ENCODE measurements at places on chromosomes 7 and 10.

DNA sequence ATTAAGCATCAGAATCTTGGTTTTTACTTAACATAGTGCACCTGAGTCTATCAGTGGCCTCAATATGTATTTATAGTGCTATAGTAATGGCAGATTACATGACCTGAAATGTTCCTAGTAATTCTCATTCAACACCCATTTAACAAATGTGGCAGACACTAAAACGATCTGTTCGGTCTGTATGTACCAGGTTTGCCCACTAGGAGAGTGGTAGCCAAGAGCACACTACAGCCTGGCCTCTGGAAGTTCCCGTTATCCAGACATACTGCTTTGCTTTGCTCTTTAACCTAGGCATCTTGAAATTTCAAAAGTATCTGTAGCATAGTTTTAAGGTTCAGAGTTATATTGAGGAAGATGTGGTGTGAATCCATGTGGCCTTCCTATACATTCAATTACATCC lies 395.7 kb upstream of the NRG3 start:
- DNase-seq = no peak

- DNase-seq = no peak
These were observed 7.7 kb downstream of the GHRHR start for GRCh38 chr7:30971440-30971839.

DNA sequence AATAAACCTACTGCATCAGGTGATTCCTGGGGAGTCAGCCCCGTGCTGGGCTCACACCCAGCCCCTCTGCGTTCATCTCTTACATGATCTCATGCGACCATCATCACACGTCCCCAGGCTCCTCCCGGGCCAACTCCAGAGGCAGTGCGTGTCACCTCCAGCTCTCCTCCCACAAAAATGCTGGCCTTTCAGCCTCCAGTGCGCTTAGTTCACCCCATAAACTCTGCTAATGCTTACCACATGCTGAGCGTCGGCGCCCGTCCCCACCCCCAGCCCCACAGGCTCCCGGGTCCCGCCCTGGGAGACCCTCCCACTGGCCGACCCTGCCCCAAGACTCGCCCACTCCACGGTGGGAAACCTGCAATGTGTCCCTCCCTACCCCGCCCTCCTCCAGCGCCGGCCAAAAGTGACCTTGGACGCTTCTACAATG lies 816 bp upstream of the SDK1 start:
- DNase-seq = no peak

DNA sequence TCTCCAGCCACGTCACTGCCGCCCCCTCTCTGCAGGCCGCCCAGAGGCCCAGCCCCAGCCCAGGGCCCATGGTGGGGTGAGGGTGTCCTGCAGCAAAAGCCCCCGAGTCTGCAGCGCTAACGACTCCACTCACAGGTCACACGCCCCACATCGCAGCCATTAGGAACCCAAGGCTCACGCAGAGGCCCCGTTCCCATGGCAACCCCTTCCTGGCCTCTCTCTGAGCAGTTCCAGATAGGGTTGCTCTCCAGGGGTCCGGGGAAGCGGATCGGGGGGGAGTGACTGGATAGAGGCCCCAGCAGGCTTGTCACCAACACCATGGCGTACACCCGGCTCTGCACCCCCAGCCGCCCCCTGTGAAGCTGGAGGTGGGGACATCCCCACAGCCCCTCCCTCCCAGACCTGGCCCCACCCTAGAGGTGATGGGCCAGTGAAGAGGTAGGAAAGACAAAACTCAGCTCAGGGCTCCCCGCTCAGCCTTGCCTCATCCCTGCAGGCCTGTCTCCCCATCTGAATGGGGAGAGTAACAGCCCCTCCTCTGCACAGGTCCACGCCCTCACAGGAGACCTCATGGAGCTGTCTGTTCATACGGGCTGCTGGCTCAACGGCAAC lies 41.2 kb downstream of the TNRC18 start:
- DNase-seq = no peak

DNA sequence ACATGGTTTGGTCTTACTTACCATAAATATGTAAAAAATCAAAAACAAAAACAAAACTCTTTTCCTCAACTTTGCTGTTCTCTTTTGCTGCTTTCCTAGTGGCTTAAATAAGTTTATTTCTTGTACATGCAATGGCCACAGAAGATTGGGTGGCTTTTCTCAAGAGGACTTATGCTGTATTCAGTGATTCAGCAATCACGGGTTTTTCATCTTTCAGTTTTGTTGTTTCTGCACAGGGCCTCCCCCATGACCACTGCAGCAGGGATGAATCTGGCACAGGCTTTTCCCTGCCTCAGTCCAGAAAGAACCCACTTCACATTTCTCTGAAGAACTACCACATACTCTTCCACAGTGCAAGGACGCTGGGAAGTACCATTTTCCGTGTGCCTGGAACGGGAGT lies 355.0 kb downstream of the RNLS start:
- DNase-seq = no peak

- no peak for DNase-seq
These were observed 10.0 kb upstream of the IFIT5 start for GRCh38 chr10:89404104-89405047.

GRCh38 chr7:108650467-108650866 lies 80.8 kb downstream of the DNAJB9 start:
- DNase-seq = no peak

GRCh38 chr7:49840751-49841405 lies 67.4 kb downstream of the VWC2 start:
- no peak for DNase-seq

GRCh38 chr7:93910076-93910994 lies 4.0 kb downstream of the GNGT1 start:
- DNase-seq = no peak

- no peak for DNase-seq
These were observed 122.8 kb downstream of the PRLHR start for GRCh38 chr10:118472415-118473304.

DNA sequence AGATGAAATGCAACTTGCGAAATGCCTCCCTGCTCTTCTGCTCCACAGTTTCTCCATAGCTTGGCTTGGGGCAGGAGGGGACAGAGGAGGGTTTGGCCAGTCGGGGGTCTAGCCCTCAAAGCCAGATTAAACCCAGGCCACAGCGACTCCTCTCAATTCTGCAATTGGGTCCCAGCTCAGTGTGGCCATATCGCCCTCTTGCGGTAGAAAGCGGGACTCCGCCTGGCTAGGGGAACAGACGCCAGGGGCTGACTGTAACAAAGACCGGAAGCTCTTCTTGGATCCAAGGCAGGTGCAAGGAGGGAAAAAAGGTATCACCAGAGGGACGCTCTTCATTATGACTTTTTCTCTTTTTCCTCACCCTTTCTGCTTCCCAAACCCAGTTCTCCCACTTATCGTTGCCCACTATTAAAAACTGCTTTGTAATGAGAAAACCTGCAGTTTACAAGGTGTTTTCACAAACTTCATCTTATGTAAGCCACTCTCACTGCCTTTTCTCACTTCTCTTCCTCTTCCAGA lies 36.6 kb upstream of the TNPO3 start:
- DNase-seq = peak; percentile 89

- no peak for DNase-seq
These were observed 195.4 kb downstream of the SKIDA1 start for GRCh38 chr10:21329995-21330627.

GRCh38 chr10:24382979-24383663 lies 174.2 kb downstream of the KIAA1217 start:
- DNase-seq = no peak

GRCh38 chr10:78286186-78286585 lies 252.5 kb downstream of the RPS24 start:
- no peak for DNase-seq

DNA sequence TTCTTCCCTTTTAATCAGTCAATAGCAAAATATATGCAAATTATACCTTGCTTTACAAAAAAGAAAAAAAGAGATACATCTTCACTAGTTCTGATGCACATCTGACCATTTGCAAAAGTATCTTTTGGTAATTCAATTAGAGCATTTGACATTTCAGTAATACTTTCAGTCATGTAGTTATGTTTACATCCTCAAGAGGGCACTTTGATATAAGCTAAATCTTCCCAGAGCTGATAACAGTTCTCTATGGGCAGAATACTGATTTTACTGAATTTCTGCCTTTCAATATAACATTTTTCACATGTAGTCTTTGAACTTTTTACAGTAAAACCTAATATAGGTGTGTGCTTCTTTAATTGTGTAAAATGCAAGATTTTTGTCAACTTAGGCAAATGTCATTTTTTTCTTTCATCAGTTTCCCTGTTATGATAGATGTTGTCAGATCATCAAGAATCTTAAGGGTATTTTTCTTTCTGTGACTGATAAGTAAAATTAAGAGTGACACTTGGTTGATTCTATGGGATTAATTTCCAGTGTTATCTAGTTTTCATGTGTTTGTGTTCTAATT lies 703.5 kb upstream of the SEMA3D start:
- DNase-seq = no peak

DNA sequence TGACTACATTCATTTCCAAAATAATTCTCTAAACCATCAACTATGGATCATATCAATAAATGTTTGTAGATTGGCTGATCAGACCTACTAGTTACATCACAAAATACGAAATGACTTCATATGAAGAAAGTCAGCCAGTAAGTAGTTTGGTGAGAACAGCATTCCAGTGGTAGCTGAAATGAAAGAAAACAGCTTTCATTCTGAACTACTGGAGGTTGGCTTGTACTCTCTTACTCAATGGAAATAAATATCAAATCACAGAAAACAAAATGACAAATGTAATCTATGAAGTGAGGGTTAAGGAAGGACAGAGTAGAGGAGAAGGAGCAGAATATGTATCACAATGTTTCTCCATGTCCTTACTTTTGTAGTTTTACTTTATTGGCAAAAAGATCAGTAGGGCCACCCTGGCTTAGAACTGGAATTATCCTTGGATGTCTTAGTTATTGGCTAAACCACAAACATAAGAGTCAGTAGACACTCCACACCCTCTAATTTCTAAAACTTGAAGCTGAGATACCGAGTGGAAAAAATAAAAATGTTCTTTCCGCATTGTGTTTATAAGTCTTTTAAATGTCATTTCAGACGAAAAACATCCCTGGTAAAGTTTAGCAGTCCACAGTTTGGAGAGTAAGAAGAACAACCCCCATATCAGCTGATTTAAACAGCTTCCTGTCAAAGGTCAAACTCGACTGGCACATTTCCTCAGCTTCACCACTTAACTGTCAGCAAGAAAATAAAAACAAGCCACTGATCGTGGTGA lies 74.0 kb upstream of the DGKI start:
- DNase-seq = no peak

GRCh38 chr7:108307595-108307994 lies 148.6 kb downstream of the NRCAM start:
- DNase-seq = no peak
